AG09319 (cell line): ENCODE measurements at places on chromosomes 6 and 20.
A peak's percentile ranks its signal among the peaks of the same experiment; 100 is the strongest.

GRCh38 chr20:2700913-2701620, 8.5 kb downstream of the EBF4 start:
- DNase-seq, result no peak

DNA sequence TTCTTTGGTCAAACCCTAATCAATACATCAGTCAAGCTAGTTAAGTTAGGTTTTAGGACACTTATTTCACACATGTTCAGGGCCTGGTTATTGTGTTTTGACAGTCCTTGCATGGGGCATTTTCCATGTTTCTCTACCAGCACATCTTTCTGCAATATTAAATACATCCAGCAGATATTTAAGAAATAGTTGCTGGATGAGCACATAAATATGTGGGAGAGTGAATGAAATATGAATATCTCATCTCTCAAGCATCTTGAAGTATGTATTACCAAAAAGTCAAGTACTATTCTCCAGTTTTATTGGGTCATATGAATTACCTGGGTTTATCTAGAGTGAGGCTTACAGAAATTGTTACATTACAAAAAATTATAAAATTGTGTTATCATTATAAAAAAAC, 621.9 kb upstream of the GJE1 start:
- no peak for DNase-seq

DNA sequence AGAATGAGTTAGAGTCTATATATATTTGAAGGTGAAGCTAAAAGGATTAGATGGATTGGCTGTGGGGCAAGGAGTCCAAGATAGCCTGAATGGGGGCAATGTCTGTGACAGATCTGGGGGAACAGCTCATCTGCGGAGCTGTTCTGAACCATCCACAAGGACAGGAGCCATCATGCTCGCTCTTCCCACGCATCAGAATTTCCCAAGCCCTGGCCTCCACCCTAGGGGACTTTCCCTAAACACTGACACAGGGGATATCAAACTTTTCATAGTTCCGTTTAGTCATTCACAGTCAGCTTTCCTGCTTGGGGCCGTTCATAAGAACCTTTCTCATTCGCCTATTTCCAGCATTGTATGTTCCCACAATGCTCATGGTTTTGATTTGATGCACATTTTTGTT, 37.6 kb upstream of the CCN6 start:
- DNase-seq, result no peak

- peak; percentile 4 for DNase-seq
Measured at GRCh38 chr6:87436435-87436834, 28.7 kb downstream of the CFAP206 start.

DNA sequence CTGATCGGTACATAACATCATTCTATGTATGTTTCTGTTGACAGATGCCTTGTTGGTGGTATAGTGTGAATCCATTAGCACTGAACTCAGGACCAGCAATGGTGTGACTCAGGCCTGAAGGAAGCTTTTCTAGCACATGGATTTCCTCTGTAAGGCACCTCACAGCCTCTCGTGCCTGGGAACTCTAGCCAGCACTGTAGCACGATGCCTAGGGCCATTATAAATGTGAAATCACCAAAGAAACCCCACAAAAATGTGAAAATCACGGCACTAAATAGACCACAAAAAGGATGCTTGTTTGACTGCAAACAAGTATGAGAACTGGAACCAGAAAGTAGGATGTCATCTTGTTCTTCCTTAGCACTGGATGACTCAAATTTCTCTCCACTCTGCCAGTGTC, 63.7 kb upstream of the NKX2-2 start:
- no peak for DNase-seq

GRCh38 chr6:23559587-23560343, 566.2 kb upstream of the NRSN1 start:
- DNase-seq, result no peak
